PC-9 (cell line): ENCODE measurements at places on chromosomes 2 and 18. TPM values are rescaled to one million over a fixed set of nuclear protein-coding genes. Genes with fewer than 3 reads are reported as not detected.

Gene XIRP2
- total RNA-seq: not detected in 2 replicates

Gene RGPD4
- not detected in 2 replicates for total RNA-seq

Gene LONRF2
- not detected in 2 replicates for total RNA-seq

Gene RAB6C
- not detected in 2 replicates for total RNA-seq

Gene C2orf72
- 0.13 TPM in 1 of 2 replicates, not detected in the other for total RNA-seq

- no peak for DNase-seq
Measured at GRCh38 chr2:238114851-238115660, 14.9 kb downstream of the ESPNL start.

DNA sequence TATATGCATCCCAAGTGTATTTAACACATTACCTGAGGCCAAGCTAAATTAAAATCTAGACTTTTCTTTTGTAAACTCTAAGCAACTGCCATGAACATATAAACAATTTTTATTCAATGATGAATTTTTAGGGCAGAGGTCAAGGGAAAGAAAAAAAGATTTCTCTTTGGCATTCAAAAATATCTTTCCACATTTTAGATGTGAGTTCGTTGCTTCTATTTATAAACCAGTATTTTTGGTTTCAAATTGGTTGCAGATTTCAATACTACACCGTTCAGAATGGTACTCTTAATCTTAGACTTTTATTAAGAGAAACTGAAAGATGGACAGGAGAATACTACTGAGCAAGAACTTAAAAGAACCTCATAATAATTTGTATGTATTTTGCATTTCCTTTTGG is 293.6 kb upstream of the CCDC68 start:
- no peak for DNase-seq

GRCh38 chr2:188330316-188331053 is 38.8 kb downstream of the GULP1 start:
- DNase-seq: no peak

DNA sequence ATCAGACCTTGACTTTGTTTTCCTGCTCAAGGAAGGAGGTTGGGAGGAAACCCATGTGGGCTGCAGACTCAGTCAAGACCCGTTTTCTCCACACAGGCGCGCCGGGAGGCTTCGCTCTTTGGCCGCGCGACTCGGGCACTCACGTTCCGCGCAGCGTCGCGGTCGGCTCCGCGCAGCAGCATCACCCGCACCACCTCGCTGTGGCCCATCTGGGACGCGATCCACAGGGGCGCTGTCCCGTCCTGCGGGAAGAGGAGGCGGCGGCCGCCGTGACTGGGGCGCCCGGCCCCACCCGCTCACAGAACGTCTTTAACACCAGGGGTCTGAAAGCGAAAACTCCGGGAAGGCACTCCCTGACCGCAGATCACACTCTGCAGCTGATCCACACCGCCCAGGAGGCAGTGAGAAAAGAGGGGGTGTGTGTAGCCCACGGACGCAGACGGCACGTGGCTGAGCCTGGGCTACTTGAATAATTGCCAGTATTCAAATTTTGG is 33.1 kb upstream of the NPC1 start:
- DNase-seq: no peak

GRCh38 chr2:205321231-205321630 is 361.1 kb upstream of the NRP2 start:
- DNase-seq: no peak

DNA sequence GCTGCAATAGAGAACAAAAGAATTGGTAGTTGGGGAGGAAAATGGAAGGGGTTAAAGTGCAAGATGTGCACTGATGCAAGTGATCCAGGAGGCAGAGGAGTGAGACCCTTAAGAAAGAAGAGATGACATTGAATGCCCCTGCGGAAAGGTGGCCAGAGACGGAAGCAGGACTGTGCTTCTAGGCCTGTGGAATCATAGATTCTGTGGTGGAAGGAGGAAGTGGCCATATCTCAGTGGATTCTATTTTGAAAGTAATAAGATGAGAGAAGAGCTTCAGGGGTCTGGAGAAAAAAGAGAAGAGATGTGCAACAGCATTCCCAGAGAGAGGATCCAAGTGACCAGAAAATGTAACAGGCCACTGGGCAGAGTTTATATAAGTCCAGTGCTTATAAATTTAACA is 18.6 kb upstream of the GYPC start:
- DNase-seq: no peak

GRCh38 chr18:77069482-77069881 is 63.1 kb downstream of the MBP start:
- no peak for DNase-seq

GRCh38 chr2:173239644-173240043 is 115.0 kb upstream of the CDCA7 start:
- DNase-seq: no peak

DNA sequence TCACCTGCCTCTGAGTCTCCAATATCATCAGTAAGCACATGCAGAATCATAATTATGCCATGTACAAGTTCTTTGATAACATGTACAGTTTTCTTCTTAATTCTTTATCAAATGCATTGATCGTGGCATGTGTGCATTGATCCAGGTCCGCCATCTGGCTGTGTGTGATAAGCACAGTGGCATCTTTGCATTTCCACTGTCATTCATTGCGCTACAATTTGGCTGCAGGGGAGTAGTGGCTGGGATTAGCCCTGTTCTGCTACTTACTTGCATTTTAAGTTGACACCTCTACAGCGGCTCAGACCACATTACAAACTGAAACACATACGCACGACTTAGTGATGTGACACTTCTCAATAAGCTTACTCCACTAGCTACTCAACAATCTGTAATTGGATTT is 83.6 kb upstream of the OTX1 start:
- no peak for DNase-seq

DNA sequence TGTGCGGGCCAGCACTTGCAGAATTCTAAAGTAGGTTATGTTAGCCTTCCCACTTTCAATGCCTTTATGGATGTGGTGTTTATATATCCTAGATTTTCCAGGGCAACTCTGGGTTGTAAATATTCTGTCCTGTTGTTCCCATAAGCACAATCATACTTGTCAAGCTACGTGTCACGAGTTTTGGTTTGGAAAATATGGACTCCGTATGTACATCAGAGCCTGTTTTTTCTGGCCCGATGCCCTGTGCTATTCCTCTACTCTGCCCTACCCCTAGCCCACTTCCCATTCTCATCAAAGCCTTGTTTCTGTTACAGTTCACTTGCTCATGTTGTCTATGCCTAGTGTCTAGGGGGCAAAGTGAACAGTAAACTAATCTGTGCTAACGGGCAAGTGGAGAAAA is 27.0 kb upstream of the ZEB2 start:
- no peak for DNase-seq

DNA sequence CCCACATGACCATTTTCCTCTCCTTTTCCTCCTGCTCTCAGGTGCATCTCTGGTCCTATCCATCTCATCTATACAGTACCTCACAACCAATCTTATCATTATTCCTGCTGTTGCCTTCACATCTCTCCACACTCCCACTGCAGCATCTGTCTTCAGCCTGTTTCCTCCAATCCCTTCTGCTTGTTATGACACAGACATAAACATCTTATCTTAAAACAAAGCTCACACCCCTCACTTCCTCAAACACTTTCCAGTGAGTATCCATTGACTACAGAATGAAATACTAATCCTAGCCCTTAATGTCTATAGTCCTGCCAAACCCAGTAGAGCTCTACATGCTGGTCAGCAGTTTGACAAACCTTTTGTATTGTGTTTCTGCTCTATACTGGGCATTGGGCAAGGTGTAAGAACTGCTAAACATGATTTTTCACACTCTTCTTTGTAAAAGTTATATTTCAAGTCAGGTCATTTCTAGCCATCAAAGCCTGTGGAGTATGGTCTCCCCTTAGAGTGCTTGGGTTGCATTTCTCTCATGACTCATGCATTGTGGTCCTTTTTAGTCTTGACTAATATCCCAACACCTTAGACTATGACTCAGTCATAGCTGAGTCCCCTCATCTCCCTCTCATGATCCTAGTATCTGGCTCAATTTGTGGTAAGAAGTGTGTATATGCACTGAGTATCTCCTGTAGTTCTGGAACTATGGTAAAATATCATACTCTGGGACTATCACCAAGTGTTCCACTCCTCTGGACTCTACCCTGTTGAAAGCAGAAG is 187.0 kb downstream of the CYRIA start:
- DNase-seq: no peak

GRCh38 chr18:36582988-36583745 is 245.6 kb downstream of the TPGS2 start:
- no peak for DNase-seq

GRCh38 chr18:35938562-35938961 is 33.9 kb upstream of the RMP24 start:
- no peak for DNase-seq
